ENCODE measurements at places on chromosomes 12 and 14.

- no peak for DNase-seq
These were observed 32.2 kb upstream of the DCD start for GRCh38 chr12:54680374-54680773.

GRCh38 chr14:73861073-73861472 lies 9.4 kb downstream of the PTGR2 start:
- DNase-seq, result no peak

- no peak for DNase-seq
These were observed 70.0 kb upstream of the GALNT9 start for GRCh38 chr12:132399092-132400010.

DNA sequence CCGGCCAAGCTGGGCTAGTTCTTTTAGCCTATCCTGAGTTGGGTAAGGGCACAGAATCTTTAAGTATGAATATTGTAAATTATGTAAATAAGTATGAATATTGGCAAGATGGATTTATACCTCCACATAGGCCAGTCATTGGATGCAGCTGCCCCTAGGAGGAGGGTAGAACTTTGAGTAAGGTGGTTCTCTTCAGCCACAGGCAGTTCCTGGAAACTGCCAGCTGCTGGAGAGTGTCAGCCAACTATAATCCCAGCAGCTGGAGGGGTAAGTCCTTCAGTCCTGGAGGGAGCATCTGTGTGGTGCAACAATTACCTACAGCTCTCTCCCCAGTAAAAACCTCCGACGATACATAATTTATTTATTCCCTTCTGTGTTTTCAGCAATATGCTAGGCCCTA lies 65.8 kb upstream of the TMPO start:
- no peak for DNase-seq

DNA sequence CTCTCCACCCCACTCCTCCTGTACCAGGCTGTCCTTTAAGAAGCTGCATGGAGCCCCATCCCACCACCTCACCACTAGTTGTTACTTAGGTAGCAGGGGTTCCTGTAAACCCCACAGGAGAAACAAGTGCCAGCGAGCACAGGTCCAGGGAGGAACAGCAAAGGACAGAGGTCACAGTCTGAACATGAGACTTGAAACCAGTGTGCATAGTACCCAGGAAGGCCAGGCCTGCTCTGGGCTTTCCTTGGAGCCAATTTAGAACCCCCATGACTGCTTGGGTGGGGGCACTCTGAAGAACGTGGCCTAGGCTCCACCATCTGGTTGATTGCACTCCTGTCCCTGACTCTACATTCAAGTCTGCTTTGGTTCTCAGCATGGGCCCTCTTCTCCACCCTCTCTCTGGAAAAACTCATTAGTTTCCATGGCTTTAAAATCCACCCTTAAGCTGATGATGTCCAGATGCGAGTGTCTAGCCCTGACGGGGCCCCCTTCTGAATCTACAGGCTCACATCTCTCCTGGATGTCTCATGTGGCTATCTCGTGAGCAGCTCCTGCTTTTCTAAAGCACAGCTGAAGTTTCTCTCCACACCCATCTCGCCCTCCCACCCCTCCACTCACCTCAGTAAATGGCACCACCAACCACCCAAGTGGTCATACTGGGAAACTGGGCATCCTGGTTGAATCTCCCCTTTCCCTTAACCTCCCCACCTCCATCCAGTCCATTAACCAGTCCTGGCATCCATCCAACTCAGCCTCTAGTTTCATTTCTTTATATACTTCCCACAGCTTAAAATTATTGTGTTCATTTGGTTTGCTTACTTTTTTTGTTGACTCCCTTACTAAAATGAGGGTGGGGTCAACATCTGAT lies 8.4 kb downstream of the KRT3 start:
- DNase-seq, result no peak

DNA sequence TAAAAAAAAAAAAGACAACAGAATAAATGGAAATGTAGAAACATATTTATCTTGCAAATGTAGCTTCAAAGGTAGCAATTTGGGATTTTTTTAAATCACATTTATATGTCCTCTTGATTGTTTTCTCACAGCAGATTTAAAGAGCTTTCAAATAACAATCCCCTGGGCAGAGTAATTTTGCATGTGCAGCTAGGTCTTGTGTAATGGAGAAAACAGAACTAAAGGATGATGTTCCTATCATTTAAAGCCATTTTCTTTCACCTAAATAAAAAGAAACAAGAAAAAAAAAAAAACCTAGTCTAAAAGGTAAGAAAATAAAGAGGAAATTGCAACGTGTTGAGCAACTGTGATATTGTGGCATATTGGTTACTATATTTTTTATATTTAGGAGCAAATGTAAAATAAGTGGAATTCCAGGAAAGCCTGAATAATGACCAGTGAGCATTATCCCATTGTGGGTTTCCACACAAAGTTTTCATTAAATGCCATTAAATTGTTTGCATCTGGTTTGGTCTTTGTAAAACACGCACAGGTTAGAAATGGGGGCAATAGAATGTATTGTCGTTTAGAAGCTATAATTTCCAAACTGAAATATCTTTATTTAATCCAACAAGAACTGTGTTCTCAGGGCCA lies 215.6 kb downstream of the SLC6A15 start:
- DNase-seq, result no peak

- no peak for DNase-seq
These were observed 41.3 kb upstream of the PNMA1 start for GRCh38 chr14:73755434-73756014.

DNA sequence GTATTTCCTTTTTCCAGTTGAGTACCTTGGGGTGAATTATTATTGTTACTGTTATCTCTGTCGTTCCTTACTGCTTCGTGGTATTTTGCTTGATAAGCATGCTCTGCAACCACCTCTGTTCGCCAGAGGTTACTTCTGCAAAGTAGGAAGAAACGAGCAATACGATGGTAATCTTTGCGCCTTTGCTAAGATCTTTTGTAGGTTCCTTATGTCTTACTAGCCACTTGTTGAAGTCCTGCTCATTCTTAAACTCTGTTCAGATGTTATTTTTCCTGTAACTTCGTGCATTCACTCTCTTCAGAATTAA lies 729 bp upstream of the M6PR start:
- DNase-seq, result no peak

DNA sequence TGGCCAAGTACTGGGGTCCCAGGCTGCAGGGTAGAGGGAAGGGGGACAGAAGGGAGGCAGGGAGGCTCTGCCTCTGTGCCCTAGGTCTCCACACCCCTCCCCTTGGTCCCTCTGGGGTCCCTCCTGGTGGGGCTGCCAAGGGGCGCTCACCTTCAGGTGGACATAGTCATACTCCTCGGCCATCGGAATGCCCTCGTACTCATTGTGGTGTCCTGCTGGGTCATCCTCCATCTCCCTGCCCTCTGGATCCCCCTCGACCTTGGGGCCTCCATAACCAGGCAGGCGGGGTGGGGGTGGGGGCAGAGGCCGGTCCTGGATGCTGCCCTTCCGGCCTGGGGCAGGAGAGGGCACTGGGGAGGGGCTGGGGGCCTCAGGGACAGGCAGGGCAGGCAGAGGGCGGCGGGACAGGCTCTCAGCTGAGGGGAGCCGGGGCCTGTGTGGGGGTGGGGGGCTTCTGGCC lies 5.8 kb downstream of the EFS start:
- no peak for DNase-seq

DNA sequence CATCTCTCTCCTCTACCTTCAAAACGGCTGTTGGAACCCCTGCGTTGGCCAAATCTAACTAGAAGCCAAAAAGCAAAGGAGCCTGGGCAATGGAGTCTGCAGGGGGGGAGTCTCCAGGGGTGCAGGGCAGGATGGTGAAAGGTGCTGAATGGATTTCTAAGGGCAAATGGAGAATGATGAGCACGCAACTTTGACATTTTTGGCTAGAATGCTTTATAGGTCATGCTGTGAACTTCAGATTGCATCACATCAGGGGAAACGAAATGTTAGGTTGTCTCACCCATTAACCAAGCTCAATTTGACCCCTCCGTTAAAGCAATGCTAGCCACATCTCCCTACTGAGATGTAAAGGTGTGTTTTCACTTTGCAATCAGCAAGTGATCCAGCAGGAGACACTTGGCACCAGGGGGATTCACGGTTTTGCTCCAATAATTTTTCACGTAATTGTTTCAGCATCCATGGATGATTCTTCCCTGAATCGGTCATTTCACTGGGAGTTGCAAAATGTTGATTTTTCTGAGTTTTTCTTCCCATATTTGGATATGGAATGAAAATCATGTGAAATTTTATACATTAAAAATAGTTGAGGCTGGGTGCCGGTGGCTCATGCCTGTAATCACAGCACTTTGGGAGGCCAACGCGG lies 78.0 kb upstream of the MDM1 start:
- DNase-seq, result no peak

- peak; percentile 62 for DNase-seq
These were observed 291.4 kb upstream of the OR4E1 start for GRCh38 chr14:21965042-21965441.

Measured in CD4-positive, alpha-beta T cell treated with Interleukin-1 beta for 1 hour (primary cell).